ENCODE measurements at places on chromosomes 12 and 14.

GRCh38 chr12:83378186-83378727, 691.6 kb downstream of the TMTC2 start:
- no peak for ATAC-seq

DNA sequence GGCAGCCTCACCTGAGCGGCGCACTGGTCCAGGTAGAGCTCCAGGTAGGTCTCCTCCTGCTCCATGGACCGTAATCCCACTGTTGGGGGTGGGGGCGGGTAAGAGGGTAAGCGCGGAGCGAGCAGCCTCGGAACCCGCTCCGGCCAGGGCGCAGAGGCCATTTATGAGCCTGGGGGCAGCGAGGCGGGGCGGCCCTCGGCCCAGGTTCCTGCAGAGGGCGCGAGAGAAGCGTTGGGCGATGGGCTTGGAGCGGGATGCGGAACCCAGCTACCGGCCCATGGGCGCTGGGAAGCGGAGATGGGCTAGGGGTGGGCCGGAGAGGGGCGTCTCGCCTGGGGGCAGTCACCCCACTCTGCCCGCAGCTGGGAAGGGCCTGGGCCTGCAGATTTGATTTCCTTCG, at the start of gene TBPL2:
Gene TBPL2 (minus strand): TSS at position 232 of the 400 bp plus-strand sequence. CDS start 167 bp downstream, at position 65.
- ATAC-seq, result no peak

DNA sequence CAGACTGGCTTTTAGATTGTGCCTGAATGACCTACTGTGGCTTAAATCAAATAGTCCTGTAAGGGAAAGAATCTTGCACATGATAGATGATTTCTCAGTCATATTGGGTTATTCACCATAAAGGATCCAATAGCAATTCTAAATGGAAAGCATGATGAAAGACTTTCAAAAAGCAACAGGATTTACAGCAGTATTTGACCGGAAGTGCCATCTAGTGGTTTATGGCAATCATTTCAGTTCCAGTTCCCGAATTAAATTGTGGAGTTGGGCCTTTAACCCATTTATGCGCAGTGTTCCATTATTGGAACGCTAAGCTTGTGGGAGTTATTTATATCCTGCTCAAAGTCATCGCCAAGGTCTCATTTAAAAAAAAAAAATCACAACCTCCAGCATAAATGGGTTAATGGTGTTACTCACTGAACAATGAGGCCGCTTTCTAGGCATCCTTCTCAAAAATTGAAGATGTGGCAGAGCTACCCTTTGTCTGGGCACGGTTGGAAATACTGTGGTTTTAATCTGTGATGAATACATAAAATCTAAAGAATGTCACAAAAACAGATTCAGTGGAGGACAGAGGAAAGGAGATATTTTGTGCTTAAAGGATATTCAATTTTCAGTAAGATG, 60.8 kb upstream of the REP15 start:
- ATAC-seq, result no peak

DNA sequence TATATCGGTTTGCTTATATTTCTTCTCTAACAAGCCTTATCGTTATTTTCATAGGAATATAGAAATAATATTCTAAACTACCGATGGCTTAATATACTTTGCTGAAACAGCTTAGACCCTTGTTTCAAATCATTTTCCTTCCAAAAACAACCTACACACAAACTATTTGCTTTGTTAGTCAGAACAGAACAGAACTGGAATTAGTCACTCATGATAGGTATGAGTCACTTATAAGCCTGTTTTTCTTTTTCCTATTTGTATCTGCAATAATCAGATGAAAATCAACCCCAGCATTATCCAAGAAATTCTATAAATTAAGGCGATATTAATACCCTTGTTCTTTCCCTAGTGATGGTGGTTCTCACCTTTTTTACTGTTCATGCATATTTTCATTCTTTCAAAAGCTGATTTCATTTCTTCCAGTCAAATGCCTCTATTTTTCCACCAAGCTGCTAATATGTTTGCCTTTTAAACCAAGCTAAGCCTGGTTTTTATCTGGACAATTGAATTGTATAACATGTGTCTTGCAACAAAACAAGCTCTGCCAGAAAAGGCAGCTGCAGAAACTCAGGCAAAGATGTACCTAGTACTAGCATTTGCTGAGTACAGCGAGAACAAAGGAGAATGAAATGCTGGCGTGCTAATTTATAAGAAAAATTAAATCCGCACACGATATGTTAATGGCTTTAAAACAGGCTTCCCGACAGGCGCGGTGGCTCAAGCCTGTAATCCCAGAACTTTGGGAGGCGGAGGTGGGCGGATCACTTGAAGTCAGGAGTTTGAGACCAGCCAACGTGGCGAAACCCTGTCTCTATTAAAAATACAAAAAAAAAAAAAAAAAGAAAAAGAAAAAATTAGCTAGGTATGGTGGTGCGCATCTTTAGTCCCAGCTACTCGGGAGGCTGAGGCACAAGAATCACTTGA, 1418.2 kb downstream of the AACS start:
- no peak for ATAC-seq

DNA sequence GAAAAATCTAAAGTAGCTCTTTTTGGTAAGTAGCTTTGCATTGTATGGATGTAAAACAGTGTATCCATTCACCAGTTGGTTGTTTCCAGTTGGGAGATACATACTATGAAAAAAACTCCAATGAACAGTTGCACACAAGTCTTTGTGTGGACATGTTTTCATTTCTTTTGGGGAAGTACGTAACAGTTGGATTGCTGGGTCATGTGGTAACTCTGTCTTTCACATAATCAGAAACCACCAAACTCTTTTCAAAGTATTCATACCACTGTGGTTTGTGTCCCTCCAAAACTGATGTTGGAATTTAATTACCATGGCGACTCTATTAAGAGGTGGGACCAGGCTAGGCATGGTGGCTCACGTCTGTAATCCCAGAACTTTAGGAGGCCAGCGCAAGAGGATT, 58.9 kb upstream of the RESF1 start:
- ATAC-seq, result no peak

GRCh38 chr12:94033101-94033500, 115.3 kb upstream of the PLXNC1 start:
- no peak for ATAC-seq
